ENCODE measurements at places on chromosomes 13 and 19.
A peak's percentile ranks its signal among the peaks of the same experiment; 100 is the strongest.

DNA sequence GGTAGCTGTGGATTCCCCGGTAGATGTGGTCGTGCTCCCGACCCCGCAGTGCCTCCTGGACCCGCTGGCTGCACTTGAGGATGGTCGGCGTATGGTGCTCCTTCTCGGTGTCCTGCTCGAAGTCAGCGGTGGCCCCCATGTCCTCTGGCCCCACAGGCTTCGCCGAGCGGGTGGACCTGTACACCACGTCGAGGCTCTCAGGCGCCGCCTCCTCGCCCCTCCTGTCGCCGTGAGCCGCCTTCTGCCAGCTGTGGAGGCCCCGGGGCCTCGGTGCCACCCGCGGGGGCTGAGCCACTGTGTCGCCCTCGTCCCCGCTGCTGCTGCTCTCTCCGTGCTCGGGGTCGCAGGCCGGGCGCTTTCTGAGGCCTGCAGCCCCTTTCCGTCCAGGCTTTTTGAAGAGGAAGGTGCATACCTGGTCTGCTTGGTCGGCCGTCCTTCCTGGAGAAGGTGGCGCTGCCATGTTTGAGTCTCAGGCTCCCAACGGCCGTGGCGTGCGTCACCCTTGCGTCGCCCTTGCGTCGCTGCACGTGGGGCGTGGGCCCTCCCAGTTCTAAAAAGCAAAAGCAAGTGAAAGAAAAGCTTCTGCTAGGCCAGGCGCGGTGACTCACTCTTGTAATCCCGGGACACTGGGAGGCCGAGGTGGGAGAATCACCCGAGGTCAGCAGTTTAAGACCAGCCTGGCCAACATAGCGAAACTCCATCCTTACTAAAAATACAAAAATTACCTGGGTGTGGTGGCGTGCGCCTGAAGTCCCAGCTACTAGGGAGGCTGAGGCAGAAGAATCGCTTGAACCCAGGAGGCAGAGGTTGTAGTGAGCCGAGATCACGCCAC is at the start of gene RNF113B:
Gene RNF113B, minus strand, starts transcription at position 493 of the 832 bp plus-strand sequence. Its CDS starts 33 bp downstream, at position 460.
- no peak for DNase-seq

GRCh38 chr19:13164343-13165161 is 14.3 kb downstream of the IER2 start:
- DNase-seq = peak; percentile 38

DNA sequence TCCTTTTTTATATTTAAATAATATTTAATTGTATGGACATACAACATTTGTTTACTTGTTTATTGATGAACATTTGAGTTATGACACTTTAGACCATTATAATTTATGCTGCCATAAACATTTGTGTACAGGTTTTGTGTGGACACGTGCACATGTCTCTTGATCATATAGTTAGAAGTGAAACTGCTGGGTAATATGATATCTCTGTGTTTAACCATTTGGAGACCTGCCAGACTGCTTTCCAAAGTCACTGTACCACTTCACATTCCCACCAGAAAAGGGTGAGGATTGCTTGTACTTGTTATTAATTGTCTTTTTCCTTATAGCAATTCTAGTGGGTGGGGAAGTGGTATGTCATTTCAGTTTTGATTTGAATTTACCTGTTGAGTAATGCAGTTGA is 145.6 kb upstream of the KLHL1 start:
- DNase-seq = no peak

- no peak for DNase-seq
Observed at GRCh38 chr13:41216160-41216559, 21.8 kb upstream of the KBTBD7 start.

DNA sequence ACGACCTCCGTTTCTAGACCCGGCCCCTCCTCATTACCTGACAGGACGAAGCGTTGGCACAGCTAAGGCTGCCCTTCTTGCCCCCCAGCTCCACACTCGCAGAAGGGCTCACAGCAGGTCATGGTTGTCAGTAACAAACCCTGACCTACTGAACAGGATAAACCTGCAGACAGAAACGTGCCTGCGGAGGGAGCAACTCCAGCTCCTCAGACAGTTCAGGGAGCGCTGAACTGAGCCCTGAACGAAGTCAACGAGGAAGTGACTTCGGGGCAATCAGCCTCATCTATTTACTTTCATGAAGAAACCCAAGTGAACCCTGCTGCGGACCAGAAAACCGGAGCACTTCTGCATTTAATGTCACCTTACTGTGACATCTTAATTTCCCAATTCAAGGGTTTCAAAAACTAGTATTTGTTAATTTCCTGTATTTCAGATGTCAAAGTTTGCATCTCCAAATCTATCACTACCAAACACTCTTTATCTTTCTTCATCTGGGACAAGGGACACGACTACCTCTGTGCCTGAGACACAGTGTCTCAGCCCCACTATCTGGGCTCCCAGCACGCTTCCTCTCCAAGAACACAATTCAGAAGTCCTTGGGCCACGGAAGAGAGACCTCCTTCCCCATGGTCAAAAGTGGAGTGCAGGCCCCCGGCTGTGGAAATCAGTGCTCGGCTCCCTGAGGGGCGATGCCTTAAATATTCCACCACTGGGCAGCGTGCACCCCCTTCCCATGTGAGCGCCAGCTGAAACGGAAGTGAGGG is 40.2 kb downstream of the CARS2 start:
- no peak for DNase-seq

- DNase-seq = no peak
Observed at GRCh38 chr19:21910318-21910717, 74.3 kb upstream of the ZNF43 start.

DNA sequence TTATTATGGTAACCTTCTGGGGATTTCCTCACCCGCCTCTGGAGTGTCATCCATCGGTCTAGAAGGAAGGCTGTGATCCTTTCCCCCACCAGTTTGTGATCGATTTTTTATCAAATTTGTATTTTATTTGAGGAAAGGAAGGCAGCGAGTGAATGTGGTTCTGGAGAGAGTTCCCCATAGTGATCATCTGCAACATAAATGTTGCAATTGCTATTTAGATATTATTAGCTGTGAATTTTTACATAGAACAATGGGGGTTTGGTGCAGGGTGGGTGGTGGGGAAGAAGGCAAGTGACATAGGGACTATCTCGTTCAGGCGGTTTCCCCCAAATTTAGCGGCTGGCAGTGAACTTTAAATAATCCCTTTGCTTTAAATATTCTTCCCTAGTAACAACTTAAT is 1.2 kb downstream of the CDK8 start:
- no peak for DNase-seq

DNA sequence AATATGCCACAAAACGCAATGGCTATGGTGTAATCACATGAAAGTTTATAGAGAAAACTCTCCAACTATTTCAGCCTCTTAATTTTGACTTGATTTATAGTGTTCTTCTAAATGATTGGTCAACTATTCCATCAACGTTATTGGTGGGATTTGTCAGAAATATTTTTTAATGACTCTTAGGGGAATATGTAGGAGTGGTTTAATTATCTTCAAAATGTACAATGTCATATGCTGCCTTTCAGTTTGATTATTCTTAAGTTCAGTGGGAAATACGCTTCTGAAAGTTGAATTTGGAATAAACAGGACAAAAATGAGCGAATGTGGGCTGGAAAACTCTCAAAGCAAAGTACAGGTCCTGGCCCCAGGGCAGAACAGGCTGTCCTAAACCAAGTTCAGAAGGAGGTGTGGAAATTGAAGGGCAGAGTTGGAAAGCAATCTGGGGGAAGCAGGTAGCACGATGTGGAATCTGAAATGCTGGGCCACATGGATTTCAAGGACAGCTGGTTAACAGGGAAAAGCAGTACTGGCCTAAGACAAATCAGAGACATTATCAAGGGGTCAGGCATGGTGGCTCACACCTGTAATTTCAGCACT is 60.8 kb upstream of the MYCBP2 start:
- no peak for DNase-seq

DNA sequence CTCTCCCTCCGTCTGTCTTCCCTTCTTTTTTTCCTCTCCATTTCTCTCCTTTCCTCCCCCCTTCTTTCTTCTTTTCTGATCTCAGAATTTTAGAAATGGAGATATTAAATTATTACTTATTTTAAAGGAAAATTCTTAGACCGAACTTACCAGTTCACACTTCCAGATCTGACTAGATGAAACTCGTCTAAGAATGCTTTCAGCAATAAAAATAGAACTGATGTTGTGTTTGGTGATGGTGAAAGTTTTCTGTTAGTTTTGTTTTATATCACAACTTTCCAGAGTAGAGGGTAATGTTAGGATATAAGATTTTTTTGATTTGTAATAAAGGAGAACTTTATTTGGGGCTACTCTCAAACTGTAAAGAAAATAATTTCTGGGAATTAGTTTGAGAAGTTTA is 29.9 kb downstream of the UCHL3 start:
- DNase-seq = no peak

DNA sequence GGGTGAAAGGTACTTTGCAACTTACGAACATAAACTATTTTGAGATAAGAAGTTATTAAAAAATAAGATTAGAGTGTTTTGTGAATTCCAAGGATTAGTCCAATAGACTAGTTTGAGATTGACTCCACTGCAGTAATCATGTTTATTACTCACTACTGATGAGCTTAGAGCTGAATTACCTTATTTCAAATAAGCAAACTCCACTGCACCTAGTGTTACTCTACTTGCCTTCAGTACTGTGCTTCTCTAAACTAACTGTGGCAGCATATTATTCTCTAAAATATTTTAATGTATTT is 111.7 kb downstream of the MIPEP start:
- DNase-seq = no peak

- DNase-seq = no peak
Observed at GRCh38 chr13:113410472-113411201, 42.7 kb downstream of the ADPRHL1 start.

Data from hypothalamus (tissue), 51 donors.